ENCODE measurements at places on chromosomes 5 and 9.

GRCh38 chr9:77827104-77827784, 179.1 kb upstream of the GNA14 start:
- DNase-seq, result no peak

DNA sequence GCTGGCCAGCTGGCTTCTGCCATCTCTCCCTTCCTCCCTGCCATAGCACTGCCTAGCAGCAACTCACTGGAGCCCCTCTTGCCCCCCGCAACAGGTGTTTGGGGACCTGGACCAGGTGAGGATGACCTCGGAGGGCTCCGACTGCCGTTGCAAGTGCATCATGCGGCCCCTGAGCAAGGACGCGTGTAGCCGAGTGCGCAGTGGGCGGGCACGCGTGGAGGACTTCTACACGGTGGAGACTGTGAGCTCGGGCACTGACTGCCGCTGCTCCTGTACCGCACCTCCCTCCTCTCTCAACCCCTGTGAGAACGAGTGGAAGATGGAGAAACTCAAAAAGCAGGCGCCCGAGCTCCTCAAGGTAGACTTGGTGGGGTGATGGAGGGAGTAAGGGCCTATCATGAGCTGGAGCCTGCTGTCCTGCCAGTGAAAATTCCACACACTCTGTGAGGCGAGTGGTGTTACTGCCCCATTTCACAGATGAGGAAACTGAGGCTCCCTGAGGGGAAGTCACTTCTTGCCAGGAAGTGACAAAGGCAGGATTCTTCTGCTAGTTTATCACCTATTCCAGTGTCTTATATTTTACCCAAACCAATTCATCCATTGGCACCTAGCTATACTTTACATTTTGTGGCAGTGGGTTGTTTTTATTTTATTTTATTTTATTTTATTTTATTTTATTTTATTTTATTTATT, 10.1 kb downstream of the OLFML2A start:
- no peak for DNase-seq

GRCh38 chr5:13932011-13932410, 12.5 kb downstream of the DNAH5 start:
- DNase-seq, result no peak

GRCh38 chr5:40485021-40485998, 194.4 kb upstream of the PTGER4 start:
- no peak for DNase-seq

GRCh38 chr5:43712081-43712480, 109.1 kb downstream of the NNT start:
- DNase-seq, result no peak

DNA sequence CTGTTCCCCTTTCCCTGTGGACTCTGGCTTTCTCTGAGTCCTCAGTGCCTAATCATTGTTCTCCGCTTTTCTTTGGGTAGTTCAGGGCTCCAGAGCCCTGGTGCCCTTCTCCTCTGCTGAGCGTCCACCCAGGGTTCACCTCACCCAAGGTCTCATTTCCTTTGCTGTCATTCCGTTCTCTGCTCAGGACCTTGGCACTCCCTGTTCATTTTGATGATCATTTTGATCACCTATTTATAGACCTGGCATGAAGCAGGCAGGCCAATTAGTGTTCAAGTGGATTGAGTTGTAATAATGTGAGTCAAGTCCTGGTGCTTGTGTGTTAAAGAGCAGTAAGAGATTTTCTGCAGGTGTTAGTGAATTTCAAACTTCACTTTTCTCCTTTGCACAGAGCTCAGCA, 3.6 kb downstream of the TRIO start:
- no peak for DNase-seq

GRCh38 chr5:1537603-1538154, 13.9 kb upstream of the LPCAT1 start:
- no peak for DNase-seq

DNA sequence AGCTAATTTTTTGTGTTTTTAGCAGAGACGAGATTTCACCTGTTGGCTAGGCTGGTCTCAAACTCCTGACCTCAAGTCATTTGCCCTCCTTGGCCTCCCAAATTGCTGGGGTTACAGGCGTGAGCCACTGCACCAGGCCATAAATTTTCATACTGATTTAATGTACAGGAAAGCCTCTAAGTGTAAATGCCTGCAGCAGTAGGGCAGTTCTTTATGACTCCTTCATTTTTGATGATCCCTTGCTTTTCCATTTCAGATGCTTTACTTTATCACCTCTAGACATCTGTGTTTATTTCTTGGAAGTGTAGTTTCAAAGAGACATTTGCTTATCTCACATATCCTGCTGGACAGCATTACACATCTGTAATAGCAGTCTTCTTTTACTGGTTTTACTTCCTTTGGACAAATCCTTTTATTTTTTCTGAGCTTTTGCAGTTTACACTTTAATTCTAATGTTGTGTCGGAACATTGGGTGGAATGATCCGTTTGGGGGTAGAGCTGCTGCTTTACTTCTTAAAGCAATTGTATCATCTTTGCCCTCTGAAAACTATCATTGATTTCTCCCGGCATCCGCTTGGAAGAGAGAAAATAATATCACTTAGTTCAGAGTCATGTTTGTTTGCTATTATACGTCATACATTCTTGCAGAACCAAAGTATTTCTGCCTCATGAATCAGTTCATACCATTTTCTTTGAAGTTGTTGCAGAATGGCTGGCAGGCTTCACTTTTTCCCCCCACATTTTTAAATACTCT, 36.0 kb downstream of the SCGB3A1 start:
- DNase-seq, result no peak

GRCh38 chr5:76525956-76526355, 97.2 kb downstream of the F2RL2 start:
- no peak for DNase-seq

Data from DMS 273 treated with DMSO at 0.1 percent for 48 hours (cell line).